ENCODE measurements at places on chromosomes 13 and 19.

GRCh38 chr13:72495681-72496080 lies 231.7 kb downstream of the MZT1 start:
- no peak for DNase-seq

DNA sequence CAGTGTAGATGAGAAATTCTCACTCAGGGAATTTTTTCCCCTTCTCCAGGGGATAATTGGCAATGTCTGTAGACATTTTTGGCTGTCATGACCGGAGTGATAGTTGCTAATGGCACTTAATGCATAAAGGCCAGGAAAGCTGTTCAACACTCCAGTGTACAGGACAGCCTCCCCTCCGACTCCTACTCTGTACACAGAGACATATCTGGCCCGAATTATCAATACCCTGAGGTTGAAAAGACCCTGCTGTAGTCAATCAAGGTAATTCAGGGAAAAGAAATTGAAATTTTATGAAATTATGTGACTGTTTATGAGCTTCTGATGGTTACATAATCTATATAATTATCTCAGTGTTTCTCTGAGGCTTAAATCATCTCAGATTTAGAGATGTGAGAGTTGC lies 720.7 kb downstream of the OLFM4 start:
- no peak for DNase-seq

DNA sequence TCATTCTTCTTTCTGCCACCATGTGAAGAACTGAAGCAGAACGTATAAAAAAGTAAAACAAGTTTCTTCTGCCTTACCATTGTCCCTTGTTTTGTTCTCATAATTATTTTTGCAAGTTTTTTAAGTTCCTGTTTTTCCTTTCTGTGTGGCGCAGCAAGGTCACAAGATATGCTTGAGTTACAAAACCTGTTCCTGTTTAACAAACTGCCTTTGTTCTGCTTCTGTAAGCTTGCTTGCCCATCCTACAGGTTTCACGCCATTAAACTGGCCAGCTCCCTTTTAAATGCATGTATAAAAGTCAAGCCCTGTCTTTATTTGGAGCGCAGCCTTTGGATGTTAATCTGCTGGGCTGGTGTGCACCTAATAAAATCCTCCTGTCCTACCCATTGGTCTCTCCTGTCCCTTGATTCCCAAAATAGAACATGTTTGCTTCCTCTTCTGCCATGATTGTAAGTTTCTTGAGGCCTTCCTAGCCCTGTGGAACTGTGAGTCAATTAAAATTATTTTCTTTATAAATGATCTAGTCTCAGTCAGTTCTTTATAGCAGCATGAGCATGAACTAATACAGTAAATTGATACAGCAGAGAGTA lies 1115.4 kb downstream of the SLITRK1 start:
- no peak for DNase-seq

GRCh38 chr13:30006246-30006645 lies 155.8 kb upstream of the UBL3 start:
- no peak for DNase-seq

- DNase-seq, result peak; percentile 50
These were observed 7.9 kb upstream of the PDE4A start for GRCh38 chr19:10412257-10412977.

- no peak for DNase-seq
These were observed 1011.0 kb upstream of the MIR17HG start for GRCh38 chr13:90336507-90336906.

- DNase-seq, result no peak
These were observed 77.9 kb upstream of the FLT1 start for GRCh38 chr13:28572871-28573270.

GRCh38 chr19:49336482-49337266 lies 1.5 kb downstream of the CD37 start:
- DNase-seq, result no peak

GRCh38 chr13:103006641-103007426 lies 59.4 kb downstream of the SLC10A2 start:
- DNase-seq, result no peak

GRCh38 chr13:81487151-81487550 lies 1146.2 kb upstream of the SPRY2 start:
- DNase-seq, result no peak

DNA sequence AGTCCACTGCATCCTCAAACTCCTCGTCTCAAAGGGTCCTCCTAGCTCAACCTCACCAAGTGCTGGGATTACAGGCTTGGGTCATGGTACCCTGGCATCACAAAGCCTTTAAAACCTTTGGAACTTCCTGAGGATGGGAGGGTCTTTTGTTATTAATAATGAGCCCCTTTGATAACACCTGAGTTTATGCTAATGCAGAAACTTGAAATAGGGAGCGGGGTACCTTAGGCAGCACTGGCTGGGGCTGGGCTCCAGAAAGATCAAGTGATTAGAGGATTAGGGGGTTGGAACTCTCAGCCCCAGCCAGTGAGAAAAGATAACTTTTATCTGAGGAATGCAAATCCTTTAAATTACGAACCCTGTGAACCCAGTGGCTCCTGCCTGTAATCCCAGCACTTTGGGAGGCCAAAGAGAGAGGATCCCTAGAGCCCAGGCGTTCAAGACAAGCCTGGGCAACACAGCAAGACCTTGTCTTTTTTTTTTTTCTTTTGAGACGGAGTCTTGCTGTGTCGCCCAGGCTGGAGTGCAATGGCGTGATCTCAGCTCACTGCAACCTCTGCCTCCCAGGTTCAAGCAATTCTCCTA lies 9.3 kb upstream of the PSPC1 start:
- no peak for DNase-seq

- no peak for DNase-seq
These were observed 431.1 kb downstream of the EFNB2 start for GRCh38 chr13:106104281-106104901.

GRCh38 chr19:46866407-46867136 lies 5.8 kb downstream of the ARHGAP35 start:
- DNase-seq, result no peak

DNA sequence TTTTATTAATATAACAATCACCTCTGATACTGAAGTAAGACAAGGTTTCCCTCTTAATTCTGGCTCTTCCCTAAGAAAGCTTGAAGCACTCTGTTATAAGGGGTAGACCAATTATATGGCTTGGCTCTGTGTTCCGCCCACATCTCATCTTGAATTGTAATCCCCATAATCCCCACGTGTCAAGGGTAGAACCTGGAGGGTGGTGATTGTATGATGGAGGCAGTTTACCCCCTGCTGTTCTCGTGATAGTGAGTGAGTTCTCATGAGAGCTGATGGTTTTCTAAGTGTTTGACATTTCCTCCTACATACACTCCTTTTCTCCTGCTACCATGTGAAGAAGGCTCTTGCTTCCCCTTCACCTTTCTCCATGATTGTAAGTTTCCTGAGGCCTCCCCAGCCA lies 363.8 kb upstream of the PCDH20 start:
- DNase-seq, result no peak

DNA sequence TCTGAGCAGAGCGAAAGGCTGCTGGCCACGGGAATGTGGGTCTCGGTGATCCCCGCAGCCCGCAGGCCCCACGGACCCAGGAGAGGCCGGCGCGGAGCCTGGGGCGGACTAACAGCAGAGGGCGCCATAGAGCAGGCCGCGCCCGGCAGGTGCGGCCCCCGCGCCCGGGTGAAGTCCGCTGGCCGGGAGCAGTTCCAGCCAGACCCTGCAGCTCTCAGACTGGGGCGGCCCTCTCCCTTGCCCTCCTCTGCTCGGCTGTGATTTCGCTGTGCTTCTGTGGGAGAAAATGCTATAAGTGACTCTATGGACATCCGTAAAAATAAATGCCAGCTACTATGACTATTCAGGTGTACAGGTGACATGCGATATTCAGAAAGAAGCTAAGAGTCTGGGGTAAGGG lies 37.7 kb downstream of the GSX1 start:
- DNase-seq, result peak; percentile 65

DNA sequence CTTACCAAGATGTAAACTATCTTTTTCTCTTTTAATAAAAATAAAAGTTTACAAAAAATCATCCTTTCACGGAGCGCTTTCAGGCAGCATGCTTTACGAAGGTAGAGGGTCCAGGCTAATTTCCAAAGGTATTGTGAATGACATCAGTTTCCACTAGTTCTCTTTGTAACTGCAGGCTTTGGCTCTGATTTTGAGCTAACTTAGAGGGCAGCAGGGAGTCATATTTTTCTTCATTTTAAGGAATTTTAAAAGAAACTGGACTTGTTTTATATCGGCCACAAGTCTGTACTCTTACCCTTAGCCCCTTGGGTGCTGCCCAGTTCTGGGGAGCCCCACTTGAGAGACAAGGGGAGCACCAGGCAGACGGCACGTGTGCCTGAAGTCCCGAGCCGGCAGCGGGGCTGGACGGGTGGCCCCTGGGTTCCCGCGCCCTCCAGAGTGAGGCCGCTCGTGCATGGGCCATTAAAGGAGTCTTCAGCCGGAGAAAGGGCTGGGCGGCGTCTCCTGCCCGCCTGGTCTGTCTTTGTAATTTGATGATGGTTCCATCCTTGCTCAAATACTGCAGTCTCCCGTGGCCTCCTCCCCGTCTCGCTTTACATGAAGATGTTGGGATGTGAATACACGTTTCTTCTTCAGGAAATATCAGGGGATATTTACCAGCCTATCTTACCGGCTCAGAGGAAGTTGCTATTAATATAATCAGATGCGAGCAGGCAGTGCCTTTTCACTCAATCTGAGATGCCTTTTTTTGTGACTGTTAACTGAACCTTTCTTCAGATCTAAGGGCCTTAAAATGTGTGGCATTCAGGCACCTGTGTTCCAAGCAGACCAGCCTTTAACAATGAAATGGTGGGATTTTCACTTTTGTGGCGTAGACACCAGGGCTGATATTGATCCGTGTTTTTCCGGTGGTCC lies 67.4 kb downstream of the GGACT start:
- DNase-seq, result no peak

- no peak for DNase-seq
These were observed 40.8 kb downstream of the BRD4 start for GRCh38 chr19:15291548-15292021.

GRCh38 chr13:114136576-114136975 lies 4.2 kb upstream of the RASA3 start:
- no peak for DNase-seq

- no peak for DNase-seq
These were observed 4.2 kb upstream of the DAPK3 start for GRCh38 chr19:3975144-3975543.

DNA sequence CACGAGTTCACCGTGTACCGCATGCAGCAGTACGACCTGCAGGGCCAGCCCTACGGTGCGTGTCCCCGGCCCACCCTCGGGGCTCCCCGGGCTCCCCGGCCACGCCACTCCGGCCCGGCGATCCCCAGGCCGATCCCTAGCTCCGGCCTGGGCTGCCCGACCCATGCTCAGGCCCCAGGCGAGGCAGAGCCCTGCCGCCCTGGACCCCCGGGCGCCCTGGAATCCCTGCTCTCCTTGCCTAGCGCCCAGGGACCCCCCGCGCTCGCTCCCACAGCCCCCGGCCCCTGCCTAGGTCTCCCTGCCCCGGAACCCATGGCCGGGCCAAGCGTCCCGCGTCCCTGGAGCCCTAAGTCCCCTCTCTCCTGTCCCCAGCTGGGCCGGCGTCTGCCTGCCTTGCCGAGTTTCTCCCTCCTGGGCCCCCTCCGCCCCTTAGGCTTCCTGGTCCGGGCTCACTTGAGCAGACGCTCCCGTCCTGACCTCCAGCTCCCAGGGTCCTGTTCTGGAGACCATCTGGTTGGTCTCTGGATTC lies 494 bp downstream of the NCLN start:
- DNase-seq, result no peak

GRCh38 chr13:31894931-31895330 lies 136.6 kb upstream of the FRY start:
- no peak for DNase-seq

DNA sequence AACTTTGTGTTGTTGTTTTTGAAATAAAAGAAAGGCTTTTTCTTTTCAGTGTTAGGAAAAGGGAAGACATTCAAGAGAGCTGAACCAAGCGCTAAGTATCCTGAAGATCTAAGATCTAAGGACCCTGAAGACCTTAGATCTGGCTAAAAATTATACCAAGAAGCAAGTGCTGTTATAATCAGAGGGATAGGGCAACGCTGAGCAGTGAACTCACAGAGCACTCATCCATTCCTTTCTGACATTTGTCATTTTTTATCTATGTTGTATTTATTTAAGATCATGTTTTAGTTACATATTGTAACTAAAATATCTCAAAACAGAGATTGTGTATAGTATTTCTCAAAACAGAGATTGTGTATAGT lies 60.5 kb upstream of the FAM216B start:
- no peak for DNase-seq

- DNase-seq, result no peak
These were observed 64.2 kb downstream of the URI1 start for GRCh38 chr19:30006207-30006606.
